ENCODE measurements at places on chromosomes 16 and 17.

DNA sequence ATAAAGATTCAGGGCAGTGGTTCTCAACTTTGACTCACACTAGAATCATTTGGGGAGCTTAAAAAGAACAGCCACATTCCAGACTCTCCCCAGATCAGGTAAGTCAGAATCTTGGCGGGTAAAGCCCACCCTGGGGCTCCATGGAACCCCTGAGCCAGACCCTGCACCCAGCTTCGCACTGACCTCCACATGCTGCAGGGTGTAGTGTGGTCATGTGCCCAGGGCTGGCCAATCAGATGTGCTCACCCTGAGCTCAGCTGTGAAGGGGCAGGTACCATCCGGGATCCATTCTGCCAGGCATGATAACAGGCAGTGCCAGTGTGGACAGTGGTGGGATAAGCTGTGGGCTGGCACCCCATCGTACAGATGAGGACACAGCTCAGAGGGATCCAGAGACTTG is 28.1 kb upstream of the MED9 start:
- no peak for DNase-seq

- no peak for DNase-seq
These were observed 96.9 kb downstream of the SKAP1 start for GRCh38 chr17:48333034-48333530.

DNA sequence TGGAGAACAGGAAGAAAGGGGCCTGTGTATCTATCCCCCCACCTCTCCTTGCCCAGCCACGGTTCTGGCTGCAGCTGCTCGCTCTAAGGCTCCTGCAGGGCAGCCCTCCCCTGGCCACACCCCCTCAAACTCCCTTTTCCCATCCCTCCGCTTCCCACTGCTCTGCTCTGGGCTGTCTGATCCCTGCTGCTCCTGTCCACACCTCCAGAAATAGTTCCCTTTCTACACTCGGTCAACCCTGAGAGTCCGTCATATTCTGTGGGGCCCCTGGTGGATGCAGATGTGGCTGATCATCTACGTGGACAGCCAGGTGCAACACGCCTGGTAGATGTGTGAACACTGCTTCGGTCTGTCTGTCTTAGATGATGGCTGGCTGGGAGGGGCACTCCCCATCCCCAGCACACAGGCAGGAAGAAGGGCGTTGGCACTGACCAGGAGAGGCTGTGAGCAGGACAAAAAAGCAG is 19.3 kb upstream of the KRT19 start:
- DNase-seq: no peak

DNA sequence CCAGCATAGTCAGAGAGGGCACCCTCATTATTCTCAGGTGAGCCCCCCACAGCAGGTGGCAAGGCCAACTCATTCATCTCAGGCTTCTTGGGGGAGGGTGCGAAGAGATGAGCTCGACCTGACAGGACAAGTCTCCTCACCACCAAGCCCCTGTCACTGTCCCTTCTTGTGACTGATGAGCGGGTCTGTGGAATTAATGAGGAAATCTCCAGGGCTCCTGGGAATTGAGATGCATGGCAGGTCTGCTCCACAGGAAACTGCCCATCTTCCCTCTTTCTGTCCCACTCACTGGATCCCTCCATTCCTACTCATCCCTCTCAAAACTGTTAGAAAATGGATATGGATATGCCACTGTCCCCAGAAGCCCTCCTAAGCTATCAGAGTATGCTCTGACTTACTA is 32.5 kb upstream of the CES5A start:
- no peak for DNase-seq

- no peak for DNase-seq
These were observed 26.0 kb upstream of the DLX4 start for GRCh38 chr17:49942947-49943346.

- no peak for DNase-seq
These were observed 22.3 kb downstream of the ATP2A1 start for GRCh38 chr16:28900601-28901000.

DNA sequence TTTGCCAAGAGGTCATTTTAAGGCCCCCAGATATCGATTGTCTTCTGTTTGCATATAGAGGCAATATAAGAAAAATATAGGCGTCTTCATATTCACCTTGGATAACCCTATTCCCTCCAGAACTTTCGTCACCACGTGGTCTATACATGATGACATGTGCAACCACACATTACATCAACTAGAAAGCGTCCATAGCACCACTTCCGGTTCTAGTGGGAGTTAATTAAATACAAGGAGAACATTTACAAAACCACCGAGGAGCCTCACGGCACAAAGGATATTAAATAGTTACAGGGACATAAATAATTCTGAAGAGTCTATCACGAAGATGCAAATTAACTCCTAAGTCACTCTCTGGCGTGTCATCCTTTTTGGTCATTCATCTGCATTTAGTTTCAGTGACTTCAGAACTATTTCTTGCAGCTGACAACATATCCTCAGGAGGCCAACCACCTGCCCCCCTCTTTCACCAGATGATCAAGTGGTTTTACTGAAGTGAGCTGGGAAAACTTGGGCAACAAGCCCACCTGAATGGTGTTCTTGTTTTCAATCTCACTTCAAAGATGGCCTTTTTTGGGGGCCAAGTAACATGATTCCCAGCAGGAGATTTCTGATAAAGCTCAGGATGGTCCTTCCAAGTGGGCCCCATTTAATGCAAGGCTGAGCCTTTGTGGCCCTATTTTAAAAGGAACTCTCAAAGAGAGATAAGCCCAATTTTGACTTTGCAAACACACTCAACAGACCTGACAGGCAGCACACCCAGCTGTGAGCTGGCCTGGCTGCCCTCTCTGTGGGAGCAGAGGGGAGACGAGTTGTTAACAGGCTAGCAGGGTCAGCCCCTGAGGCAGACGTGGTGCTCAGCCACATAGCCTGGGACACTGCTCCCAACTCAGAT is 15.3 kb downstream of the CMTM3 start:
- DNase-seq: no peak

Data from dorsolateral prefrontal cortex (tissue), 122 donors.